Muscle of leg (tissue), 16 donors: ENCODE measurements at places on chromosomes 6 and 20.

DNA sequence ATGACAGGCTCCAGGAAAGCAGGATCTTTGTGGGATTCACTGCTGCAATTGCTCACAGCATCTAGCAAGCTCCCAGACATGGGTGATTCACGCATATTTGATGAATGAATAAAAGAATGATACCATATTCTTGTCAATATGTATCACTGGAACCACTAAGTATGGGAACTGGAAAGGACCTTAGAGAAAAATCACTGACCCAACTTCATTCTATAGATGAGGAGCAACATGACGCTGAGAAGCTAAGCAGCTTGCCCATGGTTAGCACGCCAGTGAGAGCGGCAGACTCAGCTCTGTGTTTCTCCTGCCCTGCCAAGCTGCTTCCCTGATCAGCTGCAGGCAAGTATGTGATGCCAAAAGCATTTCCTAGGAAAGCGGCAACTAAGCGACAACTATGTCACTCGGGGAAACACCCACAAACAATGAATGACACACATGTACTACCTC lies 66.8 kb downstream of the PPP1R3G start:
- no peaks in the 10 kb centered on the region for H3K27me3 ChIP-seq
- DNase-seq, result no peak
- H3K4me3 ChIP-seq, result no peak overlapping the region
- no peaks in the 10 kb centered on the region for H3K4me1 ChIP-seq
- H3K36me3 ChIP-seq, result no peaks in the 10 kb centered on the region
- no peak overlapping the region for H3K27ac ChIP-seq

- DNase-seq, result no peak
- H3K36me3 ChIP-seq, result peaks cover 82% of the 10 kb centered on the region
- H3K4me3 ChIP-seq, result no peak overlapping the region
These were observed 14.0 kb downstream of the DDX27 start for GRCh38 chr20:49233226-49233625.

- no peak for DNase-seq
- peaks cover 3% of the 10 kb centered on the region for H3K36me3 ChIP-seq
- H3K27me3 ChIP-seq, result peaks cover 7% of the 10 kb centered on the region
- H3K4me3 ChIP-seq, result no peak overlapping the region
These were observed 93.8 kb downstream of the SASH1 start for GRCh38 chr6:148436466-148436865.

GRCh38 chr6:107822176-107823046 lies 1.7 kb downstream of the SCML4 start:
- H3K27ac ChIP-seq, result no peak overlapping the region
- H3K4me1 ChIP-seq, result peaks cover 22% of the 10 kb centered on the region
- no peak for DNase-seq
- no peak overlapping the region for H3K4me3 ChIP-seq
- H3K36me3 ChIP-seq, result no peaks in the 10 kb centered on the region

GRCh38 chr6:143429970-143430369 lies 20.5 kb downstream of the ADAT2 start:
- DNase-seq, result no peak
- no peak overlapping the region for H3K4me3 ChIP-seq
- H3K27me3 ChIP-seq, result no peaks in the 10 kb centered on the region
- no peak overlapping the region for H3K27ac ChIP-seq

GRCh38 chr6:84606860-84607259 lies 157.5 kb downstream of the TBX18 start:
- H3K4me3 ChIP-seq, result no peak overlapping the region
- H3K27me3 ChIP-seq, result no peaks in the 10 kb centered on the region
- H3K4me1 ChIP-seq, result no peaks in the 10 kb centered on the region
- no peaks in the 10 kb centered on the region for H3K36me3 ChIP-seq
- no peak for DNase-seq
- H3K27ac ChIP-seq, result no peak overlapping the region

DNA sequence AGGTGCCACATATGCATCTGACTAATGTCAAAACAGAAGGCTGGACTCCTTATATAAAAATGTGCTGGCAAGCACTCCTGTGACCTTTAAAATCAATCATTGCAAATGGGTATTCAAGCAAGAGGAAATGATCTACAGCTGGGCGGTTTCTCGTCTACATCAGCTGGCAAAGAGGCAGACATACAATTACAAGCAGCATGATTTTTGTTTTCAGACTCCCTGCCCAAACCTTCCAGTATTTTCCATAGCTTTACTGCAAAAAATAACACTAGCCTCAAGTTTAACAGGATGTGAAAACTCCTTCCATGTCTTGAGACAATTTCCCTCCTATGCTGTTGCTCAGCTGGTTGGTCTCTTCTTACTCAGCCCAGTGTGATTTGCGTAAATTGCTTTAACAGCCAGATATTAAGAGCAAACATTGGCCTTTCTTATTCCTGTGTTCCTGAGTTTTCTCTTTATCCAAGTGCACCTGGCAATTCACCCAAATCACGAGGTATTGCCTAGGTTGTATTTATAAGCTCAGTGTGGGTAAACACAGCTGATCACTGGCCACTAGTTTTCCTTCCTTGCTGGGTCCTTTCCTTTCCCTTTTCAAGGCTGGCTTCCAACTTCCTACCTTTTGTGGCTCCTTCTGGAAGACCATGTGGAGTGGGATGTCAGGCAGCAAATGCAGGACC lies 130.4 kb downstream of the MOXD1 start:
- no peaks in the 10 kb centered on the region for H3K36me3 ChIP-seq
- H3K27ac ChIP-seq, result peak overlapping the region; percentile 73
- no peak overlapping the region for H3K4me3 ChIP-seq
- no peaks in the 10 kb centered on the region for H3K27me3 ChIP-seq
- peak; percentile 92 for DNase-seq

- H3K4me1 ChIP-seq, result no peaks in the 10 kb centered on the region
- no peaks in the 10 kb centered on the region for H3K27me3 ChIP-seq
- no peak overlapping the region for H3K27ac ChIP-seq
- no peaks in the 10 kb centered on the region for H3K36me3 ChIP-seq
These were observed 143.5 kb downstream of the PDE7B start for GRCh38 chr6:135994857-135995544.

- no peak overlapping the region for H3K27ac ChIP-seq
- H3K27me3 ChIP-seq, result no peaks in the 10 kb centered on the region
- no peaks in the 10 kb centered on the region for H3K36me3 ChIP-seq
- no peak overlapping the region for H3K4me3 ChIP-seq
- no peaks in the 10 kb centered on the region for H3K4me1 ChIP-seq
These were observed 192.8 kb downstream of the CLIC5 start for GRCh38 chr6:45822873-45823272.

GRCh38 chr6:170179616-170180324 lies 111.1 kb downstream of the DLL1 start:
- no peaks in the 10 kb centered on the region for H3K36me3 ChIP-seq
- H3K4me1 ChIP-seq, result peaks cover 35% of the 10 kb centered on the region
- no peak for DNase-seq
- no peak overlapping the region for H3K27ac ChIP-seq
- peaks cover 11% of the 10 kb centered on the region for H3K27me3 ChIP-seq

GRCh38 chr6:125989631-125990030 lies 3.3 kb downstream of the TRMT11 start:
- H3K4me3 ChIP-seq, result no peak overlapping the region
- no peaks in the 10 kb centered on the region for H3K27me3 ChIP-seq
- DNase-seq, result no peak
- H3K27ac ChIP-seq, result no peak overlapping the region

DNA sequence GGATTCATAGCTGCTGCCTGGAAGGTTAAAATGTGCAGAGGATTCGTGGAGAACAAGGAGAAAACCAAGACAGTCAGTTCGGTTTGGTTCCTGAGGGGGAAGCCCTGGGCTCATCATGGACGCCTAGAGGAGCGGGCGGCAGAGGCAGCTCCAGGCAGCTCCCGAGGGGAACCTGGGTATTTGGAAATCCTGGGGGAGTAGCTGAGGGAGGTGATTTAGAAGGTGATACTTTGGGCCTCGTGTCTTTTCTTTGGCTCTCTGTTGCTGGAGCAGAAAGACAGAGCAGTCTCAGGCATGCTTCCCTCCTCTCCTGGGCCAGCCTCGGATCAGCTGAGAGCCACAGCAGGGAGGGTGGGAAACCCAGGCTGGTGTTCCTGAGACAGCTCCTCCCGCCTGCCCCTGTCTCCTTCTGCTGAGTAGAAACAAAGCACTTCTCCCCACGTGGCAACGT lies 139.5 kb downstream of the DLL1 start:
- no peak overlapping the region for H3K4me3 ChIP-seq
- no peaks in the 10 kb centered on the region for H3K36me3 ChIP-seq
- H3K27ac ChIP-seq, result peak overlapping the region; percentile 83
- peaks cover 54% of the 10 kb centered on the region for H3K4me1 ChIP-seq
- H3K27me3 ChIP-seq, result peaks cover 26% of the 10 kb centered on the region

GRCh38 chr6:43909474-43910148 lies 139.6 kb downstream of the VEGFA start:
- no peak overlapping the region for H3K27ac ChIP-seq
- no peaks in the 10 kb centered on the region for H3K36me3 ChIP-seq
- no peaks in the 10 kb centered on the region for H3K27me3 ChIP-seq
- no peak overlapping the region for H3K4me3 ChIP-seq
- H3K4me1 ChIP-seq, result peaks cover 6% of the 10 kb centered on the region
- no peak for DNase-seq

DNA sequence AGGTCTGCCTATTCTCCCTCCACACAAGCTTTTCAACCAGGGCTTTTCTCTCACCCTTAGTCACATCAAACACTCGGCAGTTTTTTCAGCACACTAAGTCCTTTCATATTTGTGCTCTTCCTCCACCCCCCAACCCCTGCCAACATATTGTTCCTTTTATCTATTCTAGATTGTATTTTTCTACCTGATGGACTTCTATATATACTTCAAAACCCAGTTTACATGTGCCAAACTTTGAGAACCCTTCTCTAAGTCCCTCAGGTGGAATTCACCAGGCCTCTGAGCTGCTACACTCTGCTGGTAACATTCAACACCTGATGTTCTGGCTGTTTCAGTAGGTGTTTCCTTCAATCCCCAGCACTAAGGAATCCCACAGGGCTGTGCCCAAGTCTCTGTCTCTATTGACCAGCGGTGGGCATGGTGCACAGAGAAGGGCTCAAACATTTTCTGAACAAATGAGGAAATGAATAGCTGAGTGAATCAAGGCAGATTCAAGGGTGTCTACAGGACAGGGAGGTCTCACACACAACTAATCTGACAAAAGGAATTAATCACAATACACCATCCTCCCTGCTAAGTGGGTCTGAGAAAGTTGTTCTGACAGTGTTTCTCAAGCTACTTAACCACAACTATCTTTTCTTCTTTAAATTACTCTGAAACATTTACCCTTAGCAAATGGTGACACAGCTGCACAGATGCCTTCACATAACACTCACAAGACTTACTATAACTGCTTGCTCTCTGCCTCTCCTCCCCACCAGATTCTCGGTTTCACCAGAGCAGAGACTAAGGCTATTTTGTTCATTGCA lies 166.5 kb downstream of the TSHZ2 start:
- no peak for DNase-seq
- peaks cover 4% of the 10 kb centered on the region for H3K4me1 ChIP-seq
- H3K36me3 ChIP-seq, result no peaks in the 10 kb centered on the region
- H3K27ac ChIP-seq, result no peak overlapping the region

DNA sequence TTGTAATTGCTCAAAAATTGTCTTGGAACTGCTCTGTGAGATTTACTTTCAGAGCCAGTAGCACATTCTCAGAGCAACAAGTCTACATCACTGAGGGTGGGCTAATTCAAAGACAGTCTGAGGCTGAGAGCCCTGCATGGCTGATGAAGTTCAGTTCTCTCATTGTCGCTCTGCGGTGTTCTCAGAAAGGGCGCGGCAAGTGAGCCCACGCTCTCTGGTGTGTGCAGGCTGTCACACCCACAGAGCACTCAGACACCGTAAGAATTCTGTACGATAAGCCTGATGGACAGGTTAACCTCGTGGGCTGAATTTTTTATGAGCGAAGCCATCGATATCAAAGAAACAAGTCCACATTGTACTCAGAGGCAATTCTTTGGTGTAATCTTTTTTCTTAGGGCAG lies 557.8 kb downstream of the HACE1 start:
- no peaks in the 10 kb centered on the region for H3K4me1 ChIP-seq
- H3K36me3 ChIP-seq, result no peaks in the 10 kb centered on the region
- H3K27ac ChIP-seq, result no peak overlapping the region
- no peak overlapping the region for H3K4me3 ChIP-seq
- H3K27me3 ChIP-seq, result no peaks in the 10 kb centered on the region
- DNase-seq, result no peak

GRCh38 chr6:82216549-82216948 lies 31.0 kb downstream of the IBTK start:
- no peak overlapping the region for H3K27ac ChIP-seq
- peaks cover 22% of the 10 kb centered on the region for H3K36me3 ChIP-seq
- no peaks in the 10 kb centered on the region for H3K27me3 ChIP-seq
- no peaks in the 10 kb centered on the region for H3K4me1 ChIP-seq
- H3K4me3 ChIP-seq, result no peak overlapping the region

- H3K27ac ChIP-seq, result peak overlapping the region; percentile 57
- no peaks in the 10 kb centered on the region for H3K27me3 ChIP-seq
- no peaks in the 10 kb centered on the region for H3K4me1 ChIP-seq
- no peaks in the 10 kb centered on the region for H3K36me3 ChIP-seq
- H3K4me3 ChIP-seq, result no peak overlapping the region
These were observed 59.9 kb downstream of the TSHZ2 start for GRCh38 chr20:53032046-53032445.

GRCh38 chr6:105844275-105844883 lies 241.8 kb upstream of the PRDM1 start:
- peak; percentile 78 for DNase-seq
- no peaks in the 10 kb centered on the region for H3K36me3 ChIP-seq
- no peak overlapping the region for H3K4me3 ChIP-seq
- H3K27me3 ChIP-seq, result no peaks in the 10 kb centered on the region
- H3K4me1 ChIP-seq, result peaks cover 2% of the 10 kb centered on the region

- DNase-seq, result no peak
- H3K36me3 ChIP-seq, result no peaks in the 10 kb centered on the region
- H3K27me3 ChIP-seq, result no peaks in the 10 kb centered on the region
- no peak overlapping the region for H3K27ac ChIP-seq
- no peaks in the 10 kb centered on the region for H3K4me1 ChIP-seq
- H3K4me3 ChIP-seq, result no peak overlapping the region
These were observed 59.6 kb upstream of the SALL4 start for GRCh38 chr20:51861726-51862466.

DNA sequence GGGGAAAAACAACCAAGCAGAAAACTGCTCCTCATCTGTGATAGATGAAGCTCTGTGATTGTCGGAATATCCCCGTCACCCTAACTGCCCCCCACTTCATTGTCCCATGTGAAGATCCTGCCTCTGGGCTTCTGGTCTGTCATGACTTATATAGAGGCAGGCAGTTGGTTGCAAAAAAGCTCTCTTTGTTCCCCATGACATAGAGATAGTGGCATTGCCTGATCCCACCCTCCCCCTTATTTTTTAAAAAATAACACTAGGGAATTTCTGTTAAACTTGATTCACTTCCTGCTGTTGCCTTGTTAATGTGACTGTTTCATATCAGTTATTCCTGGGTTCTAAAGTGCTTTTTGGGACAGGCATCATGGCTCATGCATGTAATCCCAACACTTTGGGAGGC lies 203.1 kb downstream of the JARID2 start:
- peaks cover 14% of the 10 kb centered on the region for H3K4me1 ChIP-seq
- peaks cover 11% of the 10 kb centered on the region for H3K36me3 ChIP-seq
- H3K27ac ChIP-seq, result no peak overlapping the region
- H3K27me3 ChIP-seq, result no peaks in the 10 kb centered on the region

- H3K36me3 ChIP-seq, result no peaks in the 10 kb centered on the region
- H3K27ac ChIP-seq, result no peak overlapping the region
- no peaks in the 10 kb centered on the region for H3K27me3 ChIP-seq
- no peak overlapping the region for H3K4me3 ChIP-seq
- no peaks in the 10 kb centered on the region for H3K4me1 ChIP-seq
These were observed 42.5 kb downstream of the LYRM2 start for GRCh38 chr6:89596056-89596455.

- no peak for DNase-seq
- H3K27ac ChIP-seq, result no peak overlapping the region
- no peak overlapping the region for H3K4me3 ChIP-seq
- peaks cover 10% of the 10 kb centered on the region for H3K4me1 ChIP-seq
- H3K36me3 ChIP-seq, result no peaks in the 10 kb centered on the region
- H3K27me3 ChIP-seq, result no peaks in the 10 kb centered on the region
These were observed 3.6 kb upstream of the TFEB start for GRCh38 chr6:41739041-41739440.
